Thoracic aorta (tissue), 2 donors: ENCODE measurements at places on chromosomes 1 and 21.

- DNase-seq, result peak; percentile 68
- no peak overlapping the region for H3K4me3 ChIP-seq
- H3K27ac ChIP-seq, result peak overlapping the region; percentile 14
- no peaks in the 10 kb centered on the region for H3K27me3 ChIP-seq
Measured at GRCh38 chr1:151024540-151025146, 11.7 kb upstream of the BNIPL start.

GRCh38 chr1:23581219-23581618 lies 21.9 kb upstream of the ID3 start:
- peaks cover 18% of the 10 kb centered on the region for H3K4me1 ChIP-seq
- H3K4me3 ChIP-seq, result no peak overlapping the region
- no peak for DNase-seq
- peak overlapping the region; percentile 95 for H3K27ac ChIP-seq
- H3K27me3 ChIP-seq, result no peaks in the 10 kb centered on the region

- no peaks in the 10 kb centered on the region for H3K36me3 ChIP-seq
- no peak within 1 kb of the TSS for H3K27ac ChIP-seq
- no peaks in the 10 kb centered on the region for H3K4me1 ChIP-seq
- no peaks in the 10 kb centered on the region for H3K27me3 ChIP-seq
- DNase-seq, result no peak
- H3K4me3 ChIP-seq, result no peak within 1 kb of the TSS
Measured at GRCh38 chr1:153312570-153313186, at the start of gene PGLYRP3. TSS of gene PGLYRP3 (minus strand) at chr1:153312952. CDS start at chr1:153310665, 2,287 bp downstream.

DNA sequence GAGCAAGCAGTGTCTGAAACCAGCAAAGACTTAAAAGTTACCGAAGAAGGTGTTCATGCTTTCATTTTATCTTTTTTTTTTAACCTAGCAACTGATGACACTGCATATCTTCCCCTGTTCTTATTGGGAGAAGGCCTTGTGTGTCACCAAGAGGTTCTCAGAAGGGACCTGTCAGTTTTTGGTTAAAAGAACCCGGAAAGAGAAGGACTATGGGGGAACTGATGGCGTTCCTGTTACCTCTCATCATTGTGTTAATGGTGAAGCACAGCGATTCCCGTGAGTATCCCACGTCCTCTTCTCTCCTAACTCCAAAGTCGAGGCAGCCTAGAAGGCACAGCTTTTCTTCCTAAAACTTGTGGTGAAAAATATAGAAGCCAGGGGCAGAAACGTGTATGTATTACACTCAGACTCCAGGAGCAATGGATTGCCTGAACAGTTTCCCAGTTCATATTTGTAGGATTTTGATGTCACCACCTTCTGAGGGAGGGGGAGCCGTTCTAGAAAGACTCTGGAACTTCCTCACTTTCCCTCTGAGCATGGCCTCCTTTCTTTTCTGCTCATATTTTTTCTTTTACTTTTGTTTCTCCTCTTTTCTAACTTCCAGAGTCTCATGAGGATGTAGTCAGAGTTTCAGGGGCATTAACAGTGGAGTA lies at the start of gene MR1:
Gene MR1 (plus strand): TSS at position 185 of the 653 bp plus-strand sequence. CDS start 25 bp downstream, at position 210.
- peak within 1 kb of the TSS; percentile 81 for H3K4me3 ChIP-seq
- no peak for DNase-seq
- peak within 1 kb of the TSS; percentile 98 for H3K27ac ChIP-seq
- H3K27me3 ChIP-seq, result no peaks in the 10 kb centered on the region

GRCh38 chr21:28410256-28410655 lies 582.4 kb downstream of the LTN1 start:
- H3K4me3 ChIP-seq, result no peak overlapping the region
- no peaks in the 10 kb centered on the region for H3K4me1 ChIP-seq
- H3K36me3 ChIP-seq, result no peaks in the 10 kb centered on the region

DNA sequence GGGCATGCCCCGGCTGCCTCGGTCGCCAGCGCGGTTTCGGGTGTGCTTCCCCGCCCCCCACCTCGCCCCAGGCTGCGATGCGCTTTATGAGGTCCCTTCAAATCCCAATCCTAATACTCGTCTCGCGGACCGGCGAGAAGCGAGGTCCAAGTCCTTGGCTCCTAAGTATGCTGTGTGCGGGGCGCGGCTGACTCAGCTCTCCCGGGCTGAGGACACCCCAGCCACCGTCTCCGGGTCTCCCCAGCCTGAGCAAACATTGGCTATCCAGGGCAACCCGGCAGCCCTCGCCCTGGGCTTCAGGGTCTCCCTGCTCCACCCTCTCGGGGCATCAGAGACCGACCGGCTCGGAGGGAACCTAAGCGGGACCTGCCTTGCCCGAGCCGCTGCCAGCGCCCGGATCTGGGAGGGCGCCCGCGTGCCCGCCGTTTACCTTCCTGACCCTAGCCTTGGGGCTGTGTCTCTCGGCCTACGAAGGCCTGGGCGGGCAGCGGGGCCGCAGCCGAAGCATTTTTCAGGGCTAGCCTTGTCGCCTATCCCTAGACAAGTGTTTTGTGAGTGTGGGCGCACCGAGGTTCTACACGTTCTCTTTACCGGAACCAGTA lies 1.2 kb downstream of the ITPKB start:
- H3K36me3 ChIP-seq, result no peaks in the 10 kb centered on the region
- peak overlapping the region; percentile 87 for H3K27ac ChIP-seq
- H3K4me1 ChIP-seq, result peaks cover 54% of the 10 kb centered on the region
- no peaks in the 10 kb centered on the region for H3K27me3 ChIP-seq
- no peak for DNase-seq
- H3K4me3 ChIP-seq, result peak overlapping the region; percentile 95

DNA sequence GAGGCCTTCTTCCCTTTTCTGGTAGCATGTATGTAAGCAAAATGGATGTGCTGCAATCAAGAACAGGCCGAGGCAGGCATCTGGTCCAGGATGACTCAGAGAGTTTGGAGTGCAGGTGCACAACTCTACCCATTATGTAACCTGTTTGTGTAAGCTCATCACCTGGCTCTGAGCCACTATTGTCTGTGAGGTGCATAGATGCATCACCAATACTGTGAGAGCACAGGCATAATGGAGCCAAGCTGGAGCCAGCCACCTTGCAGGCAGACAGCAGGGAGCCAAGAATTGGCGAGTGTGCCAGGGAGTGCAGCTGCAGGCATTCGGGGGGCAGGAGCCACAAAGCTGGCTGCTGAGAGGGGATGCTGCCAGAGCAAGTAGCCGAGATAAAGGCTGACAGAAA lies 549.9 kb upstream of the RGS18 start:
- H3K36me3 ChIP-seq, result no peaks in the 10 kb centered on the region
- H3K4me3 ChIP-seq, result no peak overlapping the region
- no peak for DNase-seq
- H3K27me3 ChIP-seq, result no peaks in the 10 kb centered on the region

- no peaks in the 10 kb centered on the region for H3K4me1 ChIP-seq
- no peaks in the 10 kb centered on the region for H3K27me3 ChIP-seq
- no peaks in the 10 kb centered on the region for H3K36me3 ChIP-seq
Measured at GRCh38 chr1:110356379-110356778, 17.2 kb downstream of the RBM15 start.

DNA sequence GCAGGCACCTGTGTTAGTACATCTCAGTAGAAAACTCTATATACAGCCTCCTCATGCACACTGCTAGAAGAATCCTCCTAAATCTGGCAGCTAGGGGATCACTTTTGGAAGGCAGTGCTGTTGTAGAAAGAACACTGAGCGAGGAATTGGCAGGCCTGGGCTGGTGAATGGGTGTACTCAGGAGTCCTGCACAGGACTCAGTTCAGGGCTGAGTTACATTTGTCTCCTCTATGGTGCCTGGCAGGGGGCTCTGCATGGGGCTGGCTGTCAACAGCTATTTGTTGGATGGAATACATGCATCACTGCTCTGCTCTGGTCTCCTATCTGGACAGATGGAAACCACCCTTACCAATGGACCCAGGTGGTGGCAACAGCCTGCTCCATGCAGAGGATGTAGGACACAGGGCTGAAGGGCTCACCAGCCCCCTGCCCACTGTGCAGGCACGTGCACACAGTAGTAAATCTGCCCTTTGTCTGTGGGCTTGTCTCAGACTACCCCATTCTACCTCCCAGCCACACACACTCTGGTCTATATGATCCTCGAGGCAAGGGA lies 74.2 kb downstream of the LRIG2 start:
- H3K27me3 ChIP-seq, result no peaks in the 10 kb centered on the region
- no peaks in the 10 kb centered on the region for H3K36me3 ChIP-seq
- no peak overlapping the region for H3K27ac ChIP-seq
- no peak for DNase-seq
- no peak overlapping the region for H3K4me3 ChIP-seq

- no peak for DNase-seq
- no peaks in the 10 kb centered on the region for H3K36me3 ChIP-seq
- no peak overlapping the region for H3K4me3 ChIP-seq
- H3K27ac ChIP-seq, result no peak overlapping the region
Measured at GRCh38 chr1:231199868-231200267, 38.0 kb downstream of the TRIM67 start.

- no peak overlapping the region for H3K4me3 ChIP-seq
- H3K4me1 ChIP-seq, result peaks cover 75% of the 10 kb centered on the region
- no peaks in the 10 kb centered on the region for H3K27me3 ChIP-seq
Measured at GRCh38 chr21:38460171-38460742, 38.0 kb downstream of the ERG start.
